ENCODE measurements at places on chromosomes 4 and X.

DNA sequence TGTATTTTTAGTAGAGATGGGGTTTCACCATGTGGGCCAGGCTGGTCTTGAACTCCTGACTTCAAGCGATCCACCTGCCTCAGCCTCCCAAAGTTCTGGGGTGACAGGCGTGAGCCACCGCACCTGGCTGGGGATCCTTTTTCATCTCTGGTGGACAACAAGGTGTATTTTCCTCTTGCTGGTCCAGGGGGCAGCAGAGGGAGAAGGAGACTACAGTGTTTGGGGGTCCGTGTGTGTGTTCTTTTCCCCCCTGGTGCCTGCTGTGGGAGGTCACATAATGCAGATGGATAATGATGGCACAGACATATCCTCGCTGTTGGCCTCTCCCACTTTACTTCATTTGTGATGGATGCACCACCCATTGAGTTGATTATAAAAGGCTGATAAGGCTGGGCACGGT, 39.0 kb upstream of the CD99 start:
- no peak for DNase-seq

- DNase-seq, result no peak
Observed at GRCh38 chr4:147480891-147481576, at the start of gene EDNRA. Gene EDNRA (plus strand): TSS chr4:147481097. CDS start chr4:147485682, 4,585 bp downstream.

DNA sequence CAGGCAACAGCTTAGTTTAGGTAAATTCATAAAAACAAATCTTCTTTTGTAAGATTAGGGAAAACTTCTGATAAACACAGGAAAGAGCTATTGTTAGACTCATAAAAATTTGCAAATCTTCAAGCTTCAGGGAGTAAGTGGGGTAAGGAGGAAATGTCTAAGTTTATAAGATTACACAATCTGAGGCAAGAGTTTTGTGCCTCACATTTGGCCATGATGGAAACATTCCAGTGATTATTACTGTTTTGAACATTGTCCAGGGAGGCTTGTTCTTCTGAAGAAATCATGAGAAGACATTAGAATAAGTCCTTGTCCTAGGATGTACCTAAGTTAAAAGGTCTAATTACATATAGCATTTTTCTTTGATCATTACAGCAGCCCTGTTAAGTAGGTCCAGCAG, 72.8 kb downstream of the MAOB start:
- DNase-seq, result no peak

DNA sequence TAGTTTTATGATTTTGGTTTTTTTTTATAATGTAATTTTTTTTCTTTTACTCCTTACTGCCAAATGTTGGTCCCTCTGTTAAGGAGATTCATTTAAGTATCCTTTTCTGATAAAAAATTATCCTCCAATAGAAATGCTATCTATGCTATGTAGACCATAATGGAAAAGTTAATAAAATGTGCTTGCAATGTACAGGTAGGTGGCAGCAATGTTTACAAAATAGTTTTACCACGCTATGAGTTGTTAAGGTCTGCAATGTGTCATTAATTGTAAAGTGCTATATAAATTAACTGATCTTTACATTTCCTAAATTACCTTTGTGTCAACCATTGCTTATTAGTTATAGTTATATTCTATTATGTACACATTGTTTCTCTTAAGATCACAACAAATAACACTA, 3.8 kb upstream of the CENPC start:
- peak; percentile 13 for DNase-seq

- DNase-seq, result no peak
Observed at GRCh38 chrX:19162851-19163250, 40.6 kb upstream of the ADGRG2 start.
